ENCODE measurements at places on chromosomes 16 and 17.

DNA sequence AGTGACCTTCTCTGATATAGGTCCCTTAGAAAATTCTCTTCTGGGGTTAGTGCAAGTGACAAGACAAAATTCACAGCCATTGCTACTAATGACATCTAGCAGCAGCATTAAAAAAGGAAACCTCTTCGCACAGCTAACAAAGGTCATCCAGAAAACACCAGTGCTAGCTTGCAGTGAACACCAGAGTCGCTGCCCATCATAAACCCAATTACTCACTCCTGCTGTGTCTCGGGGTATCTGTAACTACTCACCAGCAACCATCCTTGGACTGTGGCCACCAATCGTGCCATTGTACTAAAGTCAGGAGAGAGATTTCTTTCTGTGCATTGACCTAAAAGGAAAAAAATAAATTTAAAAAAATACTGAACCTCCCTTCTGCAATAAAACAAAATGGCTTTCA, 1494.7 kb upstream of the CDH8 start:
- no peak for DNase-seq

DNA sequence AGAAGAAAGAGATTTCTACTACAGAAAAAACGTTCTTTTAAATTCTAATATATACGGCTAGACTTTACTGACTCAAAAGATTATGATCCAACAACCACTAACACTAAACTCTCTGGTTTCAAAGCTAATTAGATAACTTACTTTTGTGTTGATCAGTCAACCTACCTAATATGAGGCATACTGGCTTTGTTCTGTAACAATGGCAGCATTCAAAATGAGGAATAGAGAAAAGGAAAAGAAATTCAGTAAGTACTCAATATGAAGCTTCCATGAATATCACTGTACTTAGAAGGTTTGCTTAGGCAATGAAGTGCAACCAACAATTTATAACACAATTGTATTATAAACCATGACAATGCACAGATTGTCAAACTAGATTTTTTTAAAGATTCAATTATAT, 430.5 kb upstream of the PMFBP1 start:
- no peak for DNase-seq

- no peak for DNase-seq
These were observed 308.4 kb downstream of the ZFHX3 start for GRCh38 chr16:72739577-72739976.

GRCh38 chr17:16935786-16936185, 36.1 kb downstream of the TNFRSF13B start:
- DNase-seq, result no peak

- DNase-seq, result no peak
These were observed 2.6 kb downstream of the ATP2C2 start for GRCh38 chr16:84370723-84371552.

GRCh38 chr17:29526322-29526721, 40.5 kb downstream of the ABHD15 start:
- no peak for DNase-seq

DNA sequence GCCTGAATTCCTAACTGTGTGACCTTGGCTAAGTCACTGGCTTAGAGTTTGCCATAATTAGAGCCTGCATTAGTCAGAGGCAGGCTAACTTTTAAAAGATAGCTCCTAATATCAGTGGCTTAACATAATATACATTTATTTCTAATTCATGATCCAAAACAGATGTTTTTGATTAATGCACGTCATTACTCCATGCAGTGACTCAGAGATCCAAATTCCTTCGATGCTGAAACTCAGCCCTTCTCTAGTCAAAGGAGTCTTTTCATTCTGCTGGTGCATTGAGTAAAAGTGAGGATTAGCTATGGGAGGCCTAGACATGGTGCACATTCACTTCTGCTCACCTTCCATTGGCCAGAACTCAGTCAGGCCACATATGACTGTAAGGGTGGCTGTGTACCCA, 49.8 kb downstream of the IRX3 start:
- DNase-seq, result no peak

DNA sequence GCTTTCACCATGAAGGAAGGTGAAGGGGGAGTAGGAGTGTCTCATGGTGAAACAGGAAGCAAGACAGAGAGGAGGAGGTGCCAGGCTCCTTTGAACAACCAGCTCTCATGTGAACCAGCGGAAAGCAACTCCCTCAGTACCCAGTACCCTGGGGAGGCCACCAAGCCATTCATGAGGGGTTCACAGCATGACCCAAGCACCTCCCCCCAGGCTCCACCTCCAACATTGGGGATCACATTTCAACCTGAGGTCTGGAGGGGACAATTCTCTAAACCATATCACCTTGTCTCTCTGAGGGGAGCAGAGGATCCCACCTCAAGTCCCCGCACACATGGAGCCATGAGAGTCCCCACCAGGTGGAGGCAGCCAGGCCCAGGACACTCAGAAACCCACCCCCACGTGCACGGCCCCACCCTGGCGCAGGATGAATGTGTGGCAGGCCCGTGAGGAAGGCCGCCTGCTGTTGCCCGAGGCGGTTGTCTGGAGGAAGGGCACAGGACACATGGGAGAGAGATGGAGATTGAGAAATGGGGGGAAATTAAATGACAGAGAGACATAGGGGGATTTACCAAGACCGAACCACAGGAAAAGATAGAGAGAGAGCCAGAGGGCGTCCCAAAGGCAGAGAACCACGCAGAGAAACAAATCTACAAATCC, 85.9 kb downstream of the TMEM132E start:
- DNase-seq, result no peak

DNA sequence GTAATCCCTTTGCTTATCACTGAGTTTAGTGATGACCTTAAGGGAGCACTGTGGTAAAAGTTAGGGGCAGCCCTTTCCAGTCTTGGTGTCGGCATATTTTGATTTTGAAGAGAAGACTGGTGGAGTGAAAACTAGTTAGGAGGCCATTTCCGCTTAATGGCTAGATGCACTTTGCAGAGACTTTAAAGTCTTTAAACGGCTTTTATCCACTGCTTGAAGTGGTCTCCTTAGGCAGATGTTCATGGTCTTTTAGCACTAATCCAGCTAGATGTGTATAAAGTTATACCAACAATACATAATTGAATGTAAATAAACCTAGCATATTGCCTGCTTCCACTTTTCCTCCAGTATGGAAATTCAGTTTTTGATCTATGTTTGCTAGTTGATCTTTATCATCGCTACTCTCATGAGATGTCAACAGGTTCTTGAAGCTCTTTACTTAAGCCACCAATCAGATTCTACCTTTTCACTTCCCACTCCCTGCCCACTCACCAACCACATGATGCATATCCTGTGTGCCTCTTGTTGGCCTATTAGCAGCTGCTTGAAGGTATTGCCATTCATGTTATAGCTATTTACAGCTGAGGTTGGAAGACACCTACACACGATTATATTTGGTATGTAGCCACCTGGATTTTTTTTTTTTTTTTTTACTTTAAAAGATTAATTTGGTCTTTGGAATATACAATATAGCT, 132.0 kb downstream of the NLK start:
- DNase-seq, result no peak

DNA sequence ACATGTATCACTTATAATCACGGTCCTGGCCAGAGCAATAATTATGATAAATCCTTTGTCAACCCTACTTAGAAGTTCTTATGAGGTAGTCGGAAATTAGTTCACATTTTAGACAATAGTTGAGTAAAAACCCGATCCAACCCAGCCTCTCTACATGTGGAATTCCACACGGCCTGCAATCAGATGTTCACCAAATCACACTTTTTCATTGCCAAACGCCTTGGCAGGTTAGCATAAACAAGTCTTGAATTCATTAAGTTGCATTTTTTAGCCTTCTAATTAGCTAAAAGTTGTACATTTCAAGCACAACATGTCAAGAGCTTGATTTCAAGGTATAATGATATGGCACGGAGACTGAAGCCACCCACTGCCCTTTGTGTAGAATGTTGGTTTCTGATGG, 65.3 kb downstream of the FOXL1 start:
- DNase-seq, result no peak

GRCh38 chr16:23987443-23987842, 151.7 kb downstream of the PRKCB start:
- DNase-seq, result no peak

DNA sequence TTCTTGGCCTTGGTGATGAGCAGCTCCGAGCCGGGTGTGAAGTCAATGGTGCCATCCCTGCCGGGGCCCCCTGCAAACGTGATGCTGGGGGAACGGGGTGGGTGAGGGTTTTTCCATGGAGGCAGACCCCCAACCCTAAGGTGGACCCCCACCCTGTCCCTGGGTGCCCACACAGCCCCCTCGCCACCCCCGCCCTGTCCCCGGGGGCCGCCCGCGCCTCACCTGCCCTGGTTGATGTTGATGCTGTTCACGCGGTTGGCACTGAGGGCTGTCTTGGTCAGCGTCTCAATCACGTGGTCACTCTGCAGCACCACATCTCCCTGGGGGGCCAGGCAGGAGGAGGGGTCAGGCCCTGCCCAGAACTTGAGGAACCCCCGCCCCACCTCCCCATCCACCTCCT, 11.2 kb upstream of the CRK start:
- DNase-seq, result no peak

DNA sequence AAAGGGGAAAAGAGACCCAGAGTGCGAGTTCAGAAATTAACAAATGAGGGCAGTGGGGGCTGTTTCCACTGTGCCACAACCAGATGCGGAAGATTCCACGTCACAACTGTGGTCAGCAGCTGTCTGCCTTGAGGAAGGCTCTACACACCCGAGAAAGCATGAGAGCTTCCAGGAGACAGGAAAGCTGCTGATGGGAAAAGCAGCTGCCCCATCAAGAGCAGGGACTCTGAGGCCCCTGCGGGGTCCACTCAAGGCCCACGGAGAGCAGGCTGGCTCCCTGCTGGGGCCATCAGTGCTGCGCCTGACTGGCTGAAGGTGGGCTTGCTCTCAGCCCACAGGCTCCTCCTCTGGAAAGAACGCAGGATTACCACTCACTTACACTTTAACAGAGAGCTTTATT, 14.8 kb upstream of the TRAP1 start:
- no peak for DNase-seq
